T-helper 2 cell (primary cell): ENCODE measurements at places on chromosomes 6 and 20.

- no peak for DNase-seq
Measured at GRCh38 chr20:57656821-57657534, 36.8 kb upstream of the ZBP1 start.

- DNase-seq: peak; percentile 62
Measured at GRCh38 chr20:57389695-57390603, 1.2 kb upstream of the RBM38 start.

GRCh38 chr6:119096721-119097565, 18.5 kb upstream of the FAM184A start:
- no peak for DNase-seq

DNA sequence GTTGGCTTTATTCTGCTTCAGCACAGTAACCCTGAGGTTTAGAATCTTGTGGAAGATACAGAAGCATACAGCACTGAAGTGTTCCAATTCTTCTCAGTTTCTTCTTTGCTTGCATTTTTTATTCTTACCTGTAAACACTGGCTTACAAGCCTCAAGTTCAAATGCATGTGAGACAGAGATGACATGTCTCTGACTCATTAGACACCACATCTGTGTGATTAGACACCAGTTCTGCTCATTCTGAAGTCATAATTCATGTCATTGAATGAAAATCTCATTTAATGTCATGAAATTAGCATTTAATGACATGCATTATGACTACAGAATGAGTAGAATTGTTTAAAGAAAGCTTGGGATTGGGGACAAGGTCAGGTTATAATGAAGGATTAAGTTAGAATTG, 5.8 kb downstream of the GZF1 start:
- DNase-seq: no peak

DNA sequence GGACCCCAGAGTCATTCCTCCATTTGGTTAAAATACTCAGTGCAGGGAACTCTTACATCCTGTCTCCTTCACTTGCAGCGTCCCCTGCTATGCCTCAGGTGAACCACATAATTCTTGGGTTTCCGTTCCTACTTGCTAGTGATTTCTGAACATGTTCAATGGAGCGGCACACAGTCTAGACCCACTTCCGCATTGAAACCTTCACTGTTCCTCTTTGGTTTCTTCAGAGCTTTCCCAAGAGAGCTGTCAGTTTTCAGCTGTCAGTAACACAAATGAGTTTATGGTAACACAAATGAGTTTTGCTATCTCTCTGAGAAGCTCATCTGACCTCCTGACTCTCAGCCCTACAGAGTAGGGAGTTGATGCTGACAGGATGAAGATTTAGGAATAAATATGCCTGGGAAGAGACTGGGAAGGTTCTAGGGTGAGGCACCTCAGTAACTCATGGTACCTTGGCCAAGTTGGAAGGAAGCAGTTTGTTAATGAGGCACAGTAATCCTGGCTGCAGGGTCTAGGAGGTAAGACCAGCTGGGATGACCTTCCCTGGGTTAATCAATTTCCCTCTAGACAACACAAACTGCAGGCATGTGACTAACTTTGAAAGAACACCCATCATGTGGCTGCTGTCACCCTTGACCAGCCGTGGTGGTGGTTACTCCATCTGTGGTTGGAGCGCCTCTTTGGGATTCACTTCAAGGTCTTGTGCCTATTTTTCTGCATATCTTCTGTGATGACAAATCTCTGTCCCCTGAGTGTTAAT, 5.4 kb downstream of the SYS1 start:
- DNase-seq: no peak

DNA sequence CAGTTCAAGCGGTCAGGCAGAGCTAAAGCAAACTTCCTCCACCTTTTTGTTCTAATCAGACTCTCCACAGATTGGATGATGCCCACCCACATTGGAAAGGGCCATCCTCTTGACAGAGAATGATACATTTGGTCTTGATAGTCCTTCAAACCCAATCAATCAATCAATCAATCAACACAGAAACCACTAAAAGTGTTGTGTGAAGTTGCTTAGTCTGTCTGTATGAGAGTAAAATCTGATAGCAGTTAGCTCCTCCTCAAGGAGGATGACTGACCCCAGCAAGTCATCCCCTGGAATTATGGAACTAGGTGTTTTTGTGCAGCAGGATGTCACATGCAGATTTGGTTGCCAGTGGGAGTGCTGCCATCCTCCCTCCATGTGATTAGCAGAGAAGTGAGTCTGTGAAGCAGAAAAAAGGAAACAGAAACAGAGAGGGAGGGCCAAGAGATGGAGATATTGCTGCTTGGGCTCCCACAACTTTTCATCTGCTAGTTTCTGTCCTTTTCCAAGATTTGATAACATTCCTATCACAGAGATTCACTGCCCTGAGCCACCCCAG, 32.0 kb upstream of the SSTR4 start:
- DNase-seq: no peak

- DNase-seq: no peak
Measured at GRCh38 chr20:46799781-46800408, 90.4 kb downstream of the SLC2A10 start.

DNA sequence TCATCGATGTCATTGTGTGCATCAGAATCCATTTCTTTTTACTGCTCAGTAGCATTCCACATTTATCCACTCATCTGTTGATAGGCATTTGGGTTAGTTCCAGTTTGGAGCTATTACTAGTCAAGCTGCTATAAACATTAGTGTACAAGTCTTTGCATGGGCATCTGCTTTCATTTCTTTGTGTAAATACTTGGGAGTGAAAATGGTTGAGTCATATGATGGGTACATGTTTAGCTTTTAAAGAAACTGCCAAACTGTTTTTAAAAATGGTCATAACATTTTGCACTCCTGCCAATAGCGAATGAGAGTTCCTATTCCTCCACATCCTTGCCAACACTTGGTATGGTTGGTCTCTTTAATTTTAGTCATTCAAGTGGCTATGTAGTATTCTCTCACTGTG, 21.2 kb upstream of the SLC22A2 start:
- DNase-seq: no peak

- DNase-seq: no peak
Measured at GRCh38 chr6:13776602-13777001, 37.8 kb downstream of the MCUR1 start.

DNA sequence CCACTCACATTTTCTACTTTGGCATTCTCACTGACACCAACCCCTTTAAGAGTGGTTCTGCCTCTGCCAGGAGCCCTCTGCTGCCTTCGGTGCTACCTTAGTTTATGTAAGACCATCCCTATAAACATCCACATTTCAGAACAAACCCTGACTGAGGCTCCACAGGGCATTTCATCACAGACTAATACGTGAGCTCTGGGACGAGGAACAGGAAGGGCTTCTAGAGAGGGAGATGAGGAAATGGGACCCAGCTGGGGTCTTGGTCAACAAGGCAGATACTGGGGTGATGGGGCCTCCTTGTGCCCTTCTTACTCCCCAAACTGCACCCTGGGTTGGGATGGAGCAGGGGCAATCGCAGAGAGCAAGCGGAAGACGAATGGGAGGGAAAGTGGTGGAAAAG, 86.5 kb upstream of the FYN start:
- no peak for DNase-seq

GRCh38 chr6:141877275-141877983, 255.3 kb upstream of the GJE1 start:
- DNase-seq: no peak

GRCh38 chr6:117687021-117687648, 11.9 kb downstream of the NUS1 start:
- no peak for DNase-seq

DNA sequence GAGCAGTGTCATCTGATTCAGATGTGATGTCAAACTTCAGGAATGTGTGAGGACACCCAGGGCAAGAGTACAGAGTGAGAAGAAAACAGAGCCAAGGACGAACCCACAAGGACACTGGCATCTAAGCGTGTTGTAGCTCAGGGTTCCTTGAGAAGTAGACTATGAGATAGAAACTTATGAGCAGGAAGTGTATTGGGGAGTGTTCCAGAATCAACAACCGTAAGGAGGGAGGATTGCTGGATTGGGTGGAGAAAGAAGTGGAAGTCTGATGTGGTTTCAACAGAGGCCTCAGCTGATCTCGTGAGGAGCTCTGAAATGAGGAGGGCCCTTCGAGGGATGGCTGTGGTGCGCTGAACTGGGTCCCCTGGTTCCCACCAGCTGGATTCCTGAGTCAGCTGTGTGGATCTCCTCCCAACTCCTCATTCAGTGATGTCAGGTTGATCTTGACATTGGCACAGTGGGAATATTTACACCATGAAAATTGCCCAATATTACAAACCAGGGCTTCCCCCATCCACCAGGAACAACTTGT, 25.7 kb upstream of the IGF2R start:
- no peak for DNase-seq

DNA sequence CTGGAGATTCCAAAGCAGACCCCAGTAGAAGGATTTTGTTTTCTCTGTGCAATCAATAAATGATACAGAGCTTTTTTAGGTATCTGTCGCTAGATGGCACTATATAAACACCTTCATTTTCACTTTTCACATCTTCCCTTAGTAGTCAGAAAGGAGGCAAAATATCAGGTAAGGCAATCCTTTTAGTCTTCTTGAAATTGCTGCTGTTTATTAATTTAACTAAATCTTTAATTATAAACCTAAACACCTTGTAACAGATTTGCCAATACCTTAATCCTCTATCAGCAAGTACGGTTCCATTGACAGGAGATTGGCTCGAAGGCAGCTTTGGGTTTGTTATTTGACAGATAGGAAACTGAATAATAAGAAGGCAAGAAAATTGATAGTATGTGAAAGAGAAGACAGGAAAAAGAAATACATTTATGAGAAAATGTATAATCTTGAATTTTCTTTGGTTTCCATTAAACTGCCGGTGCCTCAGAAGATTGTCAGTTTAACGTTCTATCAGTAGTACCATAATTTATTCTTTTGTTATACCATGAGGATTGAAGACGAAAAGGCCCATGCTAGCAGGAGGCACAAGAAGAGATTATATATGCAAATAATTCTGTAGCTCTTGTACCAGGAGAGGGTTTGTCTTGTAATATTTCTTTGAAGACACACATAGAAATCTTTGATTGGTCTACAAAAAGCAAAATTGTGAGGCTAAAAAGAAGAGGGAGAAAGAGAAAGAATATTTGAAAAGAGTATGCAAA, 23.5 kb upstream of the IBTK start:
- no peak for DNase-seq

GRCh38 chr6:63319939-63320338, at the start of gene LGSN:
TSS of gene LGSN (minus strand) at chr6:63319983. CDS start at chr6:63319943, 40 bp downstream.
- no peak for DNase-seq

GRCh38 chr6:55825402-55826051, 49.9 kb downstream of the BMP5 start:
- DNase-seq: no peak

- DNase-seq: no peak
Measured at GRCh38 chr6:158626360-158627167, 18.0 kb downstream of the DYNLT1 start.

DNA sequence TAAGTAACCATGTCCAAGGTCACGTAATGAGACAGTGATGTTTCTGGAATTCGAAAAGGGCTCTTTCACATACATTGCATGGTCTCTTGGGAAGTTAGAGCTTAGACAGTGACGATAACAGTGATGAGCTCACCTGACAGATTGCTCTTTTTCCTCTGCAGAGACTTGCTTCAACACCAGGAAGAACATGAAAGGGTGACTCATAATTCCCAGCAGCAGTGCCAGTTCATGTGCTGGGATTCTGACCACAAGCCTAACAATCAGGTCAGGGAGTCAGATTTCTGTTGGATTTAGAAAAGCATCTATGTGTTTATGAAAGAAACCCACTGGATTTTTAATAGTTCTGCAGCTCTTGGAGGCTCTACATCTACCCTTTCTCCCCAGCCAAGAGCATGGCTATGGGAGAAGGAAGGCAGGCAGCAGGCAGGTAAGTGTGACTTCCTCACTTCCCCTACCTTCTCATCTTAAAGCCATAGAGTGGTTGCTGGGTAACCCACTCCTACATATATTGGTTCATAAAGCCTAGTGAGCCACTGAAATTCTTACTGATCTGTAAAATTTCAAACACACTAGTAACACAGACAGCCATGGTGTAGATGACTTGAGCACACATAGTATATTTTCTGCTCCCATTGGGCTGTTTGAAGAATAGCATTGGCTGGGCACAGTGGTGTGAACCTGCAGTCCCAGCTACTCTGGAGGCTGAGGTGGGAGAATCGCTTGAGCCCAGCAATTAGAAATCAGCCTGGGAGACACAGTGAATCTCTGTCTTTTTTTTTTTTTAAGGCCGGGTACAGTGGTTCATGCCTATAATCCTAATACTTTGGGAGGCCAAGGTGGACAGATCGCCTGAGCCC, 44.4 kb upstream of the LOC128125822 start:
- DNase-seq: no peak

GRCh38 chr6:106197441-106197840, 111.3 kb downstream of the PRDM1 start:
- no peak for DNase-seq

- DNase-seq: no peak
Measured at GRCh38 chr6:158500016-158500735, 59.7 kb upstream of the TMEM181 start.

DNA sequence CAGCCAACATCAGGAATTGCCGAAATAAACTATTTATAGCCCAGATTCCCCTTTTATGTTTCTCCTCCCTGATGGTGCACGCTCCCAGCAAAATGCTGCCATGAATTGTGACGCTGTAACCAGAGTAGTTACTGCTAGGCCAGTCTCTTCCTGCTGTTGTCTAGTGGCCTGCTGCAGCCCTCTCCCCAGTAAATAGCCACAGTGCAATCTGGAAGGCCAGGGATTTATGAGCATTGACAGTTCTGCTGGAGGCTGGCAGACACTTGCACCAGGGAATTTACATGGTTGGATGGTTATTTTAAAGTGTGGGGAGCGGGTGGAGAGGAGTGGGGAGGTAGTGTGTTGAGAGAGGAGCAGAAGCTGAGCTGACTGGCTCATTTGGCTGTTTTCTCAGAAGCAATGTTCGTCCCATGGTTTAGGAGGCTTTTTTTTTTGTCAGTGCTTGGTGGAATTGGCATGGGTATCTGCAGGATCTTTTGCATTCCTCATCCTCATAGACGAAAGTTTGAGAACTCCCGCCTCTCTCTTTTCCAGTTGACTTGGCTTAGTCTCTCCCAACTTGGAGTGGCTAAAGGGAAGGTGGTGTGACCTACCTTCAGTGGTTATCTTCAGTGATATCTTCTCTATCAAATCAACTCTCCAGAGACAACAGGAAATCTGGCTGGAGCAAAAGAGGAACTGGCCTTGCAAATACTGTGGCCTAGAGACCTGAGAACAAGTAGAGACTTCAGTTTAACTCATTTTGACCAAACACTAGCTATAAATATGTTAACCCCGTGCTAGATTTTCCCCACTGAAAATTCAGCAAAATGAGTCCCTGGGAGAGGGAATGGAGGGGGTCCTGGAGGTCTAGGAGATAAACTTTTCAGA, 99.3 kb upstream of the VSTM2L start:
- no peak for DNase-seq

DNA sequence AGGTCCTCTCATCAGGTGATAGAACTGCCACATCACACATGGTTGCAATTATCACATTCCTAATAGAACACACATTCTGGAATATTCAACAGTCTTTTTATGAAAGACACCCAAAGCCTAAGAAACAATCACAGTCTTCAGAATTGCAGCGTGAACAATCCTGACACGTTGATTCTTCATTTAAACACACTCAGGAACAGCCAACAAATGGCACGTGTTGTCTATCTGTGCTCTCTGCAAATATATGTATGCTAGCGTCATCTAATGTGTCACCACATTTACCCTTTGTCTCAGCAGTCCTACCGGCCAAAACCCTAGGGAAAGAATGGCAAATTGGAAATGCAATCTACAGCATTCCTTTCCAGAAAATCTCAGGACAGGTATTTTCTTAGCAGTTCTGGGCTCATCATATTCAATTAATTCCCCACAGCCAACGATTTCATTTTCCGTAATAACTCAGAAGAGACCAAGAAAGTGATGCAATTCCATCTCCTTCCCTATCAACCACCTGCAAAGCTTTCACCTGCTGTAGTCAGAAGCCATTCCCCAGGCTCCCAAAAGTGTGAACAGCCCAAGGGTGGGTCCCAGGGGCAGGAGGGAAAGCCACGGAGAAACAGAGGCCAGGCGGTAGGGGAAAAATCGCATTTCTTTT, 280.3 kb upstream of the JARID2 start:
- DNase-seq: no peak
